ENCODE measurements at places on chromosomes 7 and 10. TPM values are rescaled to one million over a fixed set of nuclear protein-coding genes. Genes with fewer than 3 reads are reported as not detected.

GRCh38 chr7:157879391-157879790, 542.6 kb downstream of the DNAJB6 start:
- DNase-seq: no peak

- no peak for DNase-seq
These were observed 72.2 kb downstream of the MCU start for GRCh38 chr10:72764151-72764550.

DNA sequence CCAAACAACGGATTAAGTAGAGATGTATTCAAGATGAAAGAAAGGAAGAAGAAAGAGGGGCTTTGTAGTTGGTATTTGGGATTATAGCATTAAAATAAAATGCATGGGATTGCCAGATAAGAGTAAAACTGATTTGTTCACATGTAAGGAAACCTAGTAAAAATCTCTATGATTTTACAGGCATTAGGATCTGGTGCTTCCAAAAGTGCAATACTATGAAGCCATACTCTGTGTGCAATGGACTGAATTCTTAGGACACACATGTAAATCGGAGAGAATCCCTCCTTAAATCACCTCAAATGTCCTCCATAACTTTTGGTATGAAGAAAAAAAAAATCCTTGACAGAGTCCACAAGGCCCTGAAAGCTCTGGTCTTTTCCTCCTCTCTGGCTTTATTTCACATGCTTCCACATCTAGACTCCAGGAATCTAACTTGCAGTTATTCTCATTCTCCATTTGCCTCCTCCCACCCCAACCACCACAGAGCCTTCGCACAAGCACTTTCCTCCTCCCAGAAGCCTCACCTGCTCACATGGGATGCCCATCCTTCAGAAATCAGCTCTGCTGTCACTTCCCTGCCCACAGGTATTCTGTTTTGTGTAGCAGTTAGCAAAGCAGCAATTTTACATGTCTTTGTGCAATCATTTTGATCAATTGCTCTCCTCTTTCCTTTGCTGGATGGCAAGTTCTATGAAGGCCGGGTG, 378.3 kb downstream of the KCNMA1 start:
- DNase-seq: no peak

- DNase-seq: no peak
These were observed 631 bp downstream of the RTKN2 start for GRCh38 chr10:62268027-62268398.

GRCh38 chr7:142833174-142834048, 21.5 kb upstream of the EPHB6 start:
- no peak for DNase-seq

- DNase-seq: no peak
These were observed 37.1 kb downstream of the SVOPL start for GRCh38 chr7:138663725-138664710.

- DNase-seq: no peak
These were observed 107.8 kb downstream of the ARHGAP22 start for GRCh38 chr10:48496831-48497779.

DNA sequence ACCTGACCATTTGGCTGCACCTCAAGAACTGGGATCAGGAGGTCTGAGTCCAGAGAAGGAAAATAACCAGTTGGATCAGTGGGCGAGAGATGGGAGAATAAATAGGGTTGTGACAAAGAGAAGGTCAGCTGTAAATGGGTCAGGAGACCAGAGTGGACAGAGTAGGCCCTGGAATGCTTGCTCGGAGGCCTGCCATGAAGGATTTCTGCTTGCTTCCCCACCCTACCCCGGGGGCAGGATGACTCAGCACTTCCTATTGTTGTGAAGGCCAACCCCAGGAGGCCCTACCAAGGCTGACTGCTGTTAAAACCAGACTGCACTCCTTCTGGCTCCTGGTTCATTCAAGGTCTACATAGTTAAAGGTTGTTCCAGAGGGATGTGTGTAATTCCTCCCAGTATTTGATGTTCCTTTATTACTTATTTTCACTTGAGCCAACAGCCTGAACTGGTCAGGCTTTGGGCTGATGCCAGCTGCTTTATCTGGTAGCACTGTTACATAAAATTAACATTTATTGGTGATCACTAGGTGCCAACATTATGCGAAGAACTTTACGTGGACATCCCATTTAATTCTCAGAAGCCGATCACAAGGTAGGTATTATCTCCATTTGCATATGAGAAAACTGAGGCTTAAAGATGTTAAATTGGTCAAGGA, 27.3 kb upstream of the IFRD1 start:
- DNase-seq: peak; percentile 40

DNA sequence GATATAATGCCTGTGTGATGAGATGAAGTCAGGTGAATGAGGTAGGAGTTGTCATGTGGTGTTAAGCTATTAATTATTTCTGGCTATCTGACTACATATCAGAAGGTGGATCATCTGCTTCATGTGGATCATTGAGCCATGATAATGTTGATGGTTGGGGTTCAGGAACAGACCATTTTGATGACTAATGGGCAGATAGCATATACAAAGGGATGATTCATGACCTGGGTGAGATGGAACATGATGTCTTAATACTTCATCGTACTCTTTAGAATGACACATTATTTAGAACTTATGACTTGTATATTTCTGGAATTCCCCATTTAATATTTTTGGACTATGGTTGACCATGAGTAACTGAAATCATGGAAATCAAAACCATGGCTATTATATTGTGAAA, 155.1 kb downstream of the OR13A1 start:
- no peak for DNase-seq

DNA sequence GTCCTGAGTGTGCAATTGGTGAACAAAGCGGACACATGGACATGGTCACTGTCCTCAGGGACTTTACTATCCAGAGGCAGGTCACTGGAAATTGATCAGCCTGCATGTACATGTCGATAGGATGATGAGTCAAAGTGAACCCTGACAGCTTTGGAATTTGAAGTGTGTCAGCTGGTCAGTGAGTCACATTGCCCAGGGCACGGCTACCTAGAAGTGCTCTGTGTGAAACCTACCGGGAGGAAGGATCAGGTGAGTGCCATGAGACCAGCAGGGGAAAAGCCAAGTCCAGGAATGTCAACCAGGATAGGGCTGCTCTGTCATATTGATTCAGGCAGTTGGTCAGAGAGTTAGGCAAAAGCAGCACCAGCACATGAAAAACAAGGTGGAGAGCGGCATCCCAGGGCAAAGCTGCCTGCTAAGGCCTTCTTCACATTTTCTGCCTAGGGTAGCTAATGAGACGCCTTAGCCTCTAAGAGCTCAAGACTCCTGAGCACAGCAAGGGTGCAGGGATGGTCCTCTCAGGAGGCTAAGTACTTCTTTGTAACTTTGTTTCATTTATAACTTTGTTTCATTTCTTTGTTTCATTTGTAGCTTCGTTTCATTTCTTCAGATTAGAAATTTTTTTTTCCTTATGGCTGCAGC, 19.4 kb upstream of the PDCD4 start:
- DNase-seq: peak; percentile 75

GRCh38 chr7:138030679-138031351, 28.9 kb upstream of the CREB3L2 start:
- DNase-seq: no peak

FASTK gene
- total RNA-seq: 46.3 TPM

All from right lobe of liver (tissue), 6 donors.